ENCODE measurements at places on chromosomes 1 and 21.

DNA sequence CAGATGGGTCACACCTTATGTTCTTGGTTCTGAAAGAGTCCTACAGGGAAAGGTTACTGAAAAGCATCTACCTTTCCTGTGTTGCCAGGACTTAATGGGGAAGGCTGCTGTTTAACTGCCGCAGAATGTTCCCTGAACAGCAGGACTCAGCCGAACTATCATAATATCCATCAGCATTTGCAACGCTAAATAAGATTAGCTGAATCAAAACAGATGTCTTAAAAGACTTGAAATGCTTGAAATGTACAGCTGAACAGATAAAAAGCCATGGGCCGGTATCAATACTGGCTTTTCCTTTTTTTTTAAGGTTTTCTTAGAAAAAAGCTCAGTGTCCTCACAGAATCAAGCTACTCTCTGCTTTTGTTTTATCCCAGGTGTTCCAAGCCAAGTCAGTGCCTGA, 19.7 kb upstream of the ATP13A2 start:
- DNase-seq, result no peak

DNA sequence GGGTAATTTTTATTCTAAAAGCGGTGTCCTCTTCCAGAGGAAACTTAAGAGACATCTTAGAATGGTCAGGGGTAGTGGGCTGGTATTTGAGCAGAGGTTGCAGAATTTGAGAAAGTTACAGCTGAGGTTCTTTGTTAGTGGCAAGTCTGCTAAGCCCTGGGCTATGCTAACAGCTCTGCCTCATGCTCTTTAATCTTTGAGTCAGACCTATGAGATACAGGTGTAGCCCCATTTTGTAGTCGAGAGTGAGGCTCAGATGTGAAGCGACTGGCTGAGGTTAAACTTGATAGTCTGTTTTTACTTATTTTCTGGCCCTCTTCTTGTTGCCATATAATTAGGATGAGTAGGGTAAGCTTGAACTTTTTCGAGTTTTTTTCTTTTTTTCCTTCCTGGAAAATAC, 4.7 kb downstream of the HMGN2 start:
- DNase-seq, result no peak

DNA sequence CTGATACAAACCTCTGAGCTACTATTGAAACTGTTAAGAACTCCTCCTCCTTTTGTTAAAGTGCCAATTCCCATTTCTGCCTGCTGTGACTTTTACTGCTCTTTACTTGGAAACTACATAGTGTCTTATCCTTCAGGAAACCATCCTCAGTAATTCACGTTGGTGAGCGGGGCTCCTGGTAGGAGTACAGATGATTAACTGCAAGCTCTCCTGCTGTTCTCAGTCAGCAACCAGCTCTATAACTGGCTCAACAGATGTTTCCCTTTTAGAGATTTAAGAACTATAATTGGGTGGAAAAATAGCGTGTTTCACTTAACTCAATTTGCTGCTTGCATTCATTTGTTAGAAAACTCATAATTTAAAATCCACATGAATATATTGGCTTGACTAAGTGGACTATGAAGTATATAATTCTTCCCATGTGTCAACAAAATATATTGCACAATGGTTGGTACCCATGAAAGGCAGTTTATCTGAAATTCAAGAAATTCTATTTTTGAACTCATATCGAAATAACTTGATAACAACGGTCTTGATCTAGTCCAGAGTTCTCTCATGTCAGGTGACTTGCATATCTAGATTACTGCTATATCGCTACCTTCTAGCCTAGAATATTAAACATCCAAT, 574.0 kb downstream of the KCNT2 start:
- DNase-seq, result no peak

GRCh38 chr1:59071876-59072582, 224.9 kb upstream of the FGGY start:
- no peak for DNase-seq

DNA sequence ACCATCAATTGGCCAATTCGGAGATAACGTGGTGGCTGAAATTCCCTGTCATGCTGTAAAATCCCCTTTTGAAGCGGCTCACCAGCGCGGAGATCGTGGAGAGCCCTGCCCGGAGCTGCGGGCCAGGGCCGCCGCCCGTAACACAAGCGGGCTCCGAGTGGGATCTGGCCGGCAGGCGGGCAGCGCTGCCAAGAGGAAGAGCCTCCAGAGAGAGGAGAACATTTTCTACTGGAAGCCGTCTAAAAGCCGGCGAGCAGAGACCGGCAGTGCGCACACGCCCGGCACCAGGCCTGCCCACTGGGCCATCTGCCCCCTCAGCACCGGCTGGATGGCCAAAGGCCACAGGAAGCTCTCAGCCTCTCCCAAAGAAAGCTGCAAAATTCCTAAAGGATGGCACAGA, 15.5 kb downstream of the SSBP3 start:
- no peak for DNase-seq

DNA sequence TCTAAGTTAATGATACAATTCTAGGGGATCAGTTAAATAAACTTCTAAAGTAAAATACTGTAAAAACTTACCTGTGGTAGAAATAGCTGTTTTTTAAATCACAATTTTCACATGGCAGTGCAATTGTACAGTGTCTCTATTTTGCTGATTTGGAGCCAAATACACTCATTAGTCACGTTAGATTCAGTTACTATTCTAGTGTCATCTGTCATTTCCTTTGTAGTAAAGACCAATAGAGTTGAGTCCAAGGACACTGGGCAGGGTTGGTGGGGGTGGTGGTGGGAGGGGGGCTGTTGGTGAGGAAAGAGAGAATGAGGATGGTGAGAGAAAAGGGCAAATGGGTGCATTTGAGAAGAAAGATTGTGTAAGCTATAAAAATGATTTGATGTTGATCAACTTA, 33.6 kb downstream of the CD55 start:
- no peak for DNase-seq

- DNase-seq, result no peak
Measured at GRCh38 chr1:180981596-180982387, 40.9 kb downstream of the STX6 start.

- peak; percentile 48 for DNase-seq
Measured at GRCh38 chr1:202501281-202501680, 152.8 kb downstream of the PPP1R12B start.

GRCh38 chr1:90721210-90722194, 4.4 kb upstream of the BARHL2 start:
- DNase-seq, result peak; percentile 41

DNA sequence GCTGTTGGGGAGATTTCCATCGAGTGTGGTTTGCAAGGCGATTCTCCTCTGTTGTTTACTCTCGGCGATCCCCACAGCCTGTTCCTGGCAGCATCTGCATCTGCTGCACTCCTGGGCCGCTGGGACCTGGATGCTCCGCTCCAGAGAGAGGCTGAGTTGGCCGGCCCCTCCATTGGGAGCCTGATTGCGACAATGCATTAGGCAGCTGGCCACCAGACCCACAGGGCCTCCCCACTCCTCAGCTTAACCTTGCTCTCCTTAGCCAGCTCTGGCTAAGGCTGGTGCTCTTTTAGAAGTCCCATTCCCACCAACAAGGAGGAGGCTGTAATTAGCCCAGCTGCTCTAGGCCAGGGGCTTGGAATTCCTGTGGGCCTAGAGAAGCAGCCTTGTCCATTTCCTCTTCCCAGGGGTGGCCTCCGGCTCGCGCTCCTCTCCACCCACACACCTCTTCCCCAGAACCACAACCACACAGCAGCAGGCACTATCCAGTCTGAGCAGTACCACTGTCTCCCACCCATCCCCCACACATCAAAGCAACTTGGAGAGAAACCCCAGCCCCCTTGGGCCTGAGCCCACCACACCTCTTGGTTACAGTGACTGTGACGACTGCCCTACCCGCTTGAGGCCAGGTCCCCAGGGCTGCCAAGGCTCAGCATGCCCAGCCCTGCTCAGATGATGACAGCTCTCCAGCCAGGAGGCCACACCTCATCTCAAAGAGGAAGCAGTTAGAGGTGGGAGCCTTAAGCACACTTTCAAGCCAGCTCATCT, 193.8 kb upstream of the EDN2 start:
- DNase-seq, result no peak

DNA sequence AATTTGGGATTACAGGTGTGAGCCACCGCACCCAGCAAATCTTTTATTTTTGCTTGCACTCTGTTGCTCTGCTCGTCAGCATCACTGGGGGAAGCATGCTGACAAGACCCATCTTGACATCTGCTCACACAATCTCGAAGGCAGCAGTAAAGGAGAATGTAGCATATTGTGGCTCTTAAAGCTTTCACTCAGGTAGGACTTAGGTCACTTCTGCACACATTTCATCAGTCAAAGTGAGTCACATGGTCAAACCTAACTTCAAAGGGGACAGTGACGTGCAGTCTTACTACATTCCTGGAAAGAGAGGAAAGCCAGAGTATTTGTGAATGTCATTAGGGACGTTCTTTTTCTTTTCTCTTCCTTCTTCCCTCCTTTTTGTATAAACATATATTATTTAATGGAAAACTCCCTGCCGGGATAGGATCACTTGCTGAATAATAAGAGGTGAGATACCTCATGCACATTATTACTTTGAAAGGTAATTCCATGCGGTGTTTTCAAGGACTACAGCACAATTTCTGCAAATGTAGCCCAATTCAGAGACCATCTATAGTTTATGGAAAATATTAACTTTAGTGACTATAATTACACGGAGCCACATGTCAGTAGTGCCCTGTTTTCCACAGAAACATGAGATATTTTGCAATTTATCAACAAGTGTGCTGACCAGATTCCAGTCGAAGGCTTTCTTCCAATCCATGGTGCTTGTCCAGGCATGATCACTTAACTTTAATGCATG, 19.3 kb upstream of the ACBD6 start:
- no peak for DNase-seq

DNA sequence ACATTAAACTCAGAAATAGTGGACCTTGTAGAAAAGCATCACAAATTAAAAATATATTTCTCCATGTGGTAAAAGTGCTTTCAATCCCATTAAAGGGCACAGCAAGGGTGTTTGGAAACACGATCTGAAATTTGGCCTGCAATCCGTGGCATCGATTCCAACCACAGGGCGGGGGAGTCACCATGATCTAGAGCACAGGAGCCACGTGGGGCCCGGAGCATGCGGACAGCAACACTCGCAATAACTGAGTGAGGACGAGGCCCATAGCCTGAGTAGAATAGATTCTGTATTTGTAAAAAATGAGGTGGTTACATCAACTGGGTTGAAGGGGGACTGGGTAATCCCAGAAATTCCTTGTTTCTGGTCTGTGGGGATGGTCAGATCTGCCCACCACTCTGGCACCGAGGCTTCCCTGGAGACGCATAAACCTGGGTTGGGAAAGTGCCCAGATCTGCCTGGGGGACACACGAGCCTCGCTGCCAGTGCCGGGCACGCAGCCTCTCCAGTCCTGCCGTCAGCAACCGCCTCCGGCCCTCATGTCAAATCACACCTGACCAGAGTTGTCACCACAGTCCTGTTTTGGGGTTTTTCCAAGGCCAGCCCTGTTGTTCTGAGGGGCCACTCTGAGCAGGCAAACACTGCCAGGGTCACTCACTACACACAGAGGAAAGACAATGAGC, 104.3 kb downstream of the PGBD5 start:
- no peak for DNase-seq

DNA sequence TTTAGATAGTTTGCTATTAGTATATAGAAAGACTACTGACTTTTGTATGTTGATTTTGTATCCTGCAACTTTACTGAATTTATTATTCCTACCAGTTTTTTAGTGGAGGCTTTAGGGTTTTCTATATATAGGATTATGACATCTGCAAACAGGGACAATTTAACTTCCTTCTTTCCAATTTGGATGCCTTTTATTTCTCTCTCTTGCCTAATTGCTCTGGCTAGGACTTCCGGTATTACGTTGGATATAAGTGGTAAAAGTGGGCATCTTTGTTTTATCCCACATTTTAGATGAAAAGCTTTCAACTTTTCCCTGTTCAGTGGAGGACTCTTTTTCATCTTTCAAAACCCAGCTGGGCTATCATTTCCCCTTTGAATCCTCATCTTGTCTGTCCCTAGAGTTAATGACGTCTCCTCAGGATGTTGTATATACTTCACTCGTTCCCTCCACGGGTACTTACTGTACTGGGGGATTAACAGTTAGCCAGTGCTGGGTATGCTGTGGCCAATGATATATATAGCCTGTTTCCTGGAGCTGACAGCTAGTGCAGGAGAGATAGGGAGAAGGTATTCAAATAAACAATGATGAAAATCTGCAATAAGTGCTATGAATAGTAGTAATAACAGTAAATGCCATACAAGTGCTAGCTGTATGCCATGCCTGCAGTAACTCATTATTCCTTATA, 9.8 kb downstream of the ACOT11 start:
- DNase-seq, result no peak

- peak; percentile 91 for DNase-seq
Measured at GRCh38 chr1:227357171-227357926, 39.1 kb upstream of the CDC42BPA start.

DNA sequence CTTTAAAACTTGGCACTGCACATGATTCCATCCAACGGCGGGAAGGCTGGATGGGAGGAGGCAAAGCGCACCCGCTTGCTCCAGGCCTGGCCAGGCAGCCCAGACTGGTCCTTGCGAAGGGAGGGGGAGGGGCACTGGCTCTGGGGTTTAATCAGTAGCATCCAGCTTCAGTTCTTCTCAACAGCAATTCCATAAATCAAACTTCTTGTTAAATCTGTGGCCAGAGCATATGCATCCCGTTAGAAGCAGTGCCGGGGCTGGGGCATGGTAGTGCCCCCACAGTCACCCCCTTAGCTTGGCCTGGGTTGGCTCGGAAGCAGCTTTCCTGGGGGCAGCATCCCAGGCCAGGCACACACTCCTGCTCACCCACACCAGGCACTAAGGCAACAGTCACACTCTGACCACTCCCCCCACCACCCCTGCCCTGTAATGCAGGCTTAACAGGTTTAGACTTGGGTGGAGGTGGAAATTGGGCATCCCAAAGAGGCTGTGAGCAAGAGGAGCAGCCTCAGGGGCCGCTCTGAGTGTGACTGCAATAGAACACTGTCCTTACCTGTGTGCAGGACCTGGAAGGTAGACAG, 94.1 kb upstream of the CASZ1 start:
- DNase-seq, result no peak

GRCh38 chr1:205593967-205594366, 37.8 kb downstream of the ELK4 start:
- DNase-seq, result no peak

- DNase-seq, result no peak
Measured at GRCh38 chr1:203743091-203743571, 21.9 kb upstream of the LAX1 start.

DNA sequence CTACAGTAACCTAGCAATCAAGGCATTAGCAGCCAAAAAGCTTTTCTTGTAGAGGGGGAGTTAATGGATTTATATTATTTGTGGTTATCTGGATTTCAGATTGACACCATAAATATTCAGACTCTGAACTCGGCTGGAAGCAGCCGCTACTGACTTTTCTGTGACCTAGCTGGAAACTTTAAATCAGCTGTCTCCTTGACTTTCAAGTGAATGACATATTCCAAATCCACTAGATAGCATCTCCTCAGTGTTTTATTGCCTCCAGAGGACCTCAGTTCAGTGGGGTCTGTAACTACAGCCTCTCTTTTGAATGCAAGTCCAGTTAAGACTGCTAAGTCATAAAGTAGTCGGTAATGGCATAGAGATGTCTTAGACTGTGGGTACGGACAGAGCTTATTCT, 448.5 kb downstream of the NUF2 start:
- no peak for DNase-seq

DNA sequence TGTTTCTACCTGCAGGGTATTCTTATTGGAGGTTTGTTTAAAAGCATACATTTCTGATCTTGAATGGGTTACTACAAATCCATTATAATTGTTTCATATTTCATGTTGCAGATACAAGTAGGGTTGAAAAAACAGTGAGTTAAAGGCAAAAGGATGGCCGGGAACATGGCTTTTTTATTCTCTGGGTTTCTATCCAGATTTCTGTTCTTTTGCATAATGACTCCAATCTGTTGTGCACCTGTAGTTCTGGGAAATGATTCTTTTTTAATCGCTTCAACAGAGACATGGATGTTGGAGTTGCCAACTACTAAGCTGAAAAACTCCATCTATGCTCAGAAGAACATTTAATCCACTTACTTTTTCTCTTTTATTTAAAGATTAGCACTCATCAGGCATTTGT, 2.7 kb upstream of the ADAMTS1 start:
- no peak for DNase-seq

Data from kidney glomerular epithelial cell (primary cell).